A172 (cell line): ENCODE measurements at places on chromosomes 12 and 14.

GRCh38 chr12:96919510-96920210 lies 12.6 kb downstream of the NEDD1 start:
- DNase-seq = no peak

DNA sequence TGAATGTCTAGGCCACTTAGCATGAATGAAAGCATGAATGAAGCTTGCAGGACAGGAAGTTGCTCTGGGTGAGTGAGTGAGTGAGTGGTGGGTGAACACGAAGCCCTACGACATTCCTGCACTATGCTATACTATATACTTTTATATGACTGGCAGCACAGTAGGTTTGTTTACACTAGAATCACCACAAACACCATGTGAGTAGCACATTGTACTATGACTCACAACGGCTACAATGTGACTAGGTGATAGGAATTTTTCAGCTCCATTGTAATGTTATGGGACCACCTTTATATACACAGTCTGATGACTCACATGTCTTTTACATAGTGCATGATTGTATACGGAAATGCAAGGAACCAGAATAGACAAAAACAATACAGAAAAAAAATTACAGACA lies 1480.2 kb downstream of the AACS start:
- DNase-seq = no peak

DNA sequence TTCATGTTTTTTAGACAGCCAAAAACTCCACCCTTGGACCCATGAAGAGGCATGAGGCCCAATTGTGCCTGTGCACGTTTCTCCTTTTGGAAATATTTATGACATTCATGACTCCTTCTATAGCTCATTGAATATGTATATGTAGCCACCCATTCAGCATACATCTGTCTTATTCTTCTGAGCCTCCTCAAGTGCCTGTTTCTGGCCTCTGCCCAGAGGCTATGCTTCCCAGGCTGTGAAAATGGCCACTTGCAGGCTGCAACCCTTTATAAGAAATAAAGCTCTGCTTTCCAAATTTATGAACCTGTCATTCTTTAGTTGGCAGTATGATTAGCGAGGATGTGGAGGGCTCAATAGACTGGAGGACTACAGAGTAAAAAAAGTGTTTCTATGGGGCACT lies 35.3 kb downstream of the TSPAN19 start:
- no peak for DNase-seq

- no peak for DNase-seq
Observed at GRCh38 chr14:33700052-33700451, 250.8 kb downstream of the EGLN3 start.

- peak; percentile 91 for DNase-seq
Observed at GRCh38 chr14:99579903-99580571, 24.0 kb downstream of the CCDC85C start.

DNA sequence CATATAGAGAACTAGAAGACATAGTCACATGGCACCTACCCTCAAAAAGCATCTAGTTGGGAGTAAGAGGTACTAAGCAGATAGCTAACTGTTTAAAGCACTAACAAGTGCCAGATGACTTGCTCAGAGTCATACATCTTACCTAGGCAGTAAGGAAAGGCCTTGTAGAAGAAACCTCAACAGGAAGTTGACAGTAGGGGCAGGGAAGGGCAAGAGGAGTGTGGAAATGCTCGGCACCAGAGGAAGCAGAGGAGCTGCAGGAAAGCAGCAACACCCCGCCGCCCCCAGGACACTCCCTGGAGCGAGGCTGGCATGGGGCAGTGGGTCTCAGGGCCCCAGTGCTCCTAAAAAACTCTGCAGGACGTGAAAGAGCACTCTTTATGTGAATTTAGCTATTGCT lies 92.9 kb downstream of the PPP2R5C start:
- no peak for DNase-seq

DNA sequence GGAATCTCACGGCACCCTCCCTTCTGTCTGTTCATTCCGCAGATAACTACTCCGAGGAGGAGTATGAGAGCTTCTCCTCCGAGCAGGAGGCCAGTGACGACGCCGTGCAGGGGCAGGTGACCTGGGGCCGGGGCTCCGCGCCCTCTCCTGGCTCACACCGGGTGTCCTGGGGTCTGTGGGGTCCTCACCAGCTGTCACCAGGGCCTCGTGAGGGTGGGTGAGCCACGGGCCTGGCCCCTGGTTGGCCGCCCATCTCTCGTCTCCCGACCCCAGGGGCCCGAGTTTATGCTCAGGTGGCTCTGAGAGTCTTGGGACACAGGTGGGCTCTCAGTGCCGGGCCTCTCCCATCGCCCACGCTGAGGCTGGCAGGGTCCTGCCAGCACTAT lies 30.3 kb upstream of the TEX22 start:
- no peak for DNase-seq
